ENCODE measurements at places on chromosomes 11 and 22.
A peak's percentile ranks its signal among the peaks of the same experiment; 100 is the strongest.

- DNase-seq, result peak; percentile 42
Observed at GRCh38 chr11:16804104-16804947, 65.9 kb downstream of the C11orf58 start.

DNA sequence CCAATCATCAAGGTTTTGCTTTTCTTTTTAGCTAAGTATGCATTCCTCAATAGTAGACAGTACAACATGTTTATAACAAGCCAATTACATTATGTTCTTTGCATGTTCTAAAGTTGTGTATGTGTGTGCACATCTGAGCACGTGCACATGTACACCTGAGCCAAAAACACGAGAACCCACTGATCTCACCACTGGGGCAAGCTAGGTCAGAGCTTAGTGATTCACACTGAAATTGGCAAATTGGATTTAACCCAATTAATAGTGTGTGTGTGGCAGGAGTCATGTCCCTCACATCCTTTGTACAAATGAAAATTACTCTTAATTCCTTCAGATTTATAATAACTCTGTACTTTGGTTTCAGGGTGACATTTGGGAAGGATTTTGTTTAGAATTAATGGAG lies 145.7 kb upstream of the TEAD1 start:
- DNase-seq, result no peak

DNA sequence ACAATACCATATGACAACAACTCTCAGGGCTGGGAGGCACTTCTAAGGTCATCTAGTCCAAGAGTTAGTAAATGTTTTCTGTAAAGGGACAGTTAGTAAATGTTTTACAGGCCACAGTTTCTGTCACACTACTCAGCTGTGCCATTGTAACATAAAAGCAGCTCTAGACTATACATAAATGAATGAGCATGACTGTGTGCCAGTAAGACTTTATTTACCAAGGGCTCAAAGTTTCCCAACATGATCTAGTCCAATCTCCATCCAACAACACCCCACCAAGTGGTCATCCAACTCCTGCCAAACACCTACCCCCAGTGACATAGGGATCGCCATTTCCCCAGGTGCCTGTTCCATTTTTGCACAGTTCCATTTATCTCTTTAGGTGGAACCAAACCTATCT lies 12.1 kb downstream of the SERGEF start:
- DNase-seq, result no peak

GRCh38 chr11:73189723-73190556 lies 28.1 kb upstream of the P2RY2 start:
- no peak for DNase-seq

DNA sequence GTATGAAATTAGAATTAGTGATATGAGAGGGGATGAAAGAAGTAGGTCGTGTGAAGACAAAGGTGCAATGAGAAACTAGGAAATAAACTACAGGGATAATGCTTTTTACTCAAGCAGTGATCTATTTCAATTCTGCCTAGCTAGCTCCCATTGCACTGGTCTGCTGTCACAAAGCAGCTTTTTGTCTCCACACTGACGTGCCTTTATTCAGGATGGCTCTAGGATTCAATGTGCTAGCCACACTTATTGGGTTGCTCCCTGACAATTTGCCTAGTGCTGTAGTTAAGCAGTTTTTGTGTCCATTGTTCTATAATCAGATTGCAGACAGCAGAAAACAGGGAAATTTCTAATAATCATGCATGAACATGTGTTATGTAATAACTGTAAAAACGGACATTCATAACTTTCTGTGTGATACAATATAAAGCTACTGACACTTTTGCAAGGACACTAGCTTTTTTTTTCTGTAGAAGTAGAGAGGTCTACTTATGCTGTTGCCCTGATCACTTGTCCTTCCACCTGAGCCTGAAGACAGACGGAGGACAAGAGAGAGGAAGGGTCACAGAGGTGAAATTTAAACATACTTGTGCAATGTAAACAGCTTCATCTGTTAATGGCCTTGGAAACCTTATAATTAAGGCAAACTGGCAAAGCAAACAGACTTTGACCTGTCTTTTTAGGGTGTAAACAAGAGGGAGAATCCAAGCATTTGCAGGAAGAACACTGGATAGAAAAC lies 269.6 kb downstream of the LRRC4C start:
- no peak for DNase-seq

DNA sequence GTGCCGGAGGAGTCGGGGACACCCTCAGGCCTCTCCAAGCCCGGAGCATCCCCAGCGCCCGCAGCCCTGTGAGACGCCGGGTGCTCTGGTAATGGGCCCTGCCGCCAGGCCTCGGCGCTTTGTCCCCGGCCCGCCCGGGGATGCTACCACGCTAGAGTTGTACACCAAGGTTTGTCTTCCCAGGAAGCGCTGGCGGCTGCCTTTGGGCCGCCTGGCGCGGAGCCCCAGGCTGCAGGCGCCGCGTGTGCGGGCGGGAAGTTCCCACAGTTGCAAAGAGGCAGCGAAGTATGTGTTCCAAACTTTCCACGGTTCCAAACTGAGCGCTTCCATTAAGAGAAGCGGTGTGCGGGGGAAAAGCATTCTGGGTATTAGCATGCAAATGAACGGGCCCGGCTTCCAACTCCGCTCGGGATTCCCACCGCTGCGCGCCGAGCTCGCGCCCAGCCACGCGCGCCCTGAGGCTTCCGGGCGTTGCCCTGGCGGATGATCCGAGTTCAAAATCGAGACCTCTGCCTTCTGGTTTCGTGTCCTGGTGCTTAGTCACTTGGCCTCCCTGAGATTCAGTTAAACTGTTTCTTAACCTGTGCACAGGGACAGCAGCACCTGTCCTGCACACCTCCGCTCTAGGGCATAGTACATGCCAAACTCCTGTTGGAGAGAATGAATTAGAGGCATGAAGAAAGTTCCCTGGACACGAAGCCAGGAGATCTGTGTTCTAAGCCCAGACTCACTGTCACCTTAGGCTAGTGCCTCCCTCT lies 1.3 kb upstream of the PATZ1 start:
- peak; percentile 79 for DNase-seq

DNA sequence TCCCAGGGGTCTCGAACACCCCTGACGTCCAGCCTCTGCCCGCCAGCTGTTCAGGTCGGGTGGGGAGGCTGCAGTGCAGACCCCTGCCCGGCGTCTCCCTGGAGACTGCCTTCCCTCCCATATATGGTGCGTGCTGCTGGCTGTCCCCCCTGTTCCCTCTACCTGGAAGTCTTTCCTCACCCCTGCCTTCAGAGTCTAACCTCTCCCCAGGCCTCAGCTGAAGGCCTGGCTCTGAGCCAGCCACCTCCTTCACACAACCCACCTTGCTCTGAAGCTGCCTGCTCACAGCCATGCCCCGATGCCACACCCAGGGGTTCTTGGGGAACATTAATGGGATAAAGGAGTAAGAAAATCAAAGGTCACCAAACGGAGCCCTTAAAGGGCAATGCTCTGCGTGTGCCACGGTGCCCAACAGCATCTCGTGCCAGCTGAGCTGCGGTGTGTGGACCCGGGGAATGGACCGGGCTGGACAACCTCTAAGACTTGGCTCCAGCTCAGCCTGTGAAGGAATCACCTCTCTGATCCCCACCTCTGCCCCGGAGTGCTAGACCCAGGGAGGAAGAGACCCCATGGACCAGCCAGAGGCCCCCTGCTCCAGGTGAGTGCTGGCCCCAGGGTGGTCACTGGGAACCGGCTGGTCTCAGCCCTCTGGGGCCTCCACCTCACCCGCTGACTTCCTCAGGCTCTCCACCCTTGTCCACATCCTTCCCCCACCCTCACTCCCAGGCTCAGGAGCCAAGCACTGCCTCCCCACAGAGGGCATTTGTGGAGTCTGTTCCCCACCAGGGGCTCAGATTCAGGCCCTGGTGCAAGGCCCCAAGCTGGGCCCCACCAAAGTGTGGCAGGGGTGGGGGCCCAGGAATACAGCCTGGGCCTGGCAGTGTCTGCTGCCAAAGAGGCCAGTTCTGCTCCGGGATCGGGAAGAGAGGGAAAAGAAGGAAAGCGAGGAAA lies at the start of gene NLRP6:
Gene NLRP6 (plus strand): TSS at position 407 of the 951 bp plus-strand sequence. CDS start 163 bp downstream, at position 570.
- no peak for DNase-seq

DNA sequence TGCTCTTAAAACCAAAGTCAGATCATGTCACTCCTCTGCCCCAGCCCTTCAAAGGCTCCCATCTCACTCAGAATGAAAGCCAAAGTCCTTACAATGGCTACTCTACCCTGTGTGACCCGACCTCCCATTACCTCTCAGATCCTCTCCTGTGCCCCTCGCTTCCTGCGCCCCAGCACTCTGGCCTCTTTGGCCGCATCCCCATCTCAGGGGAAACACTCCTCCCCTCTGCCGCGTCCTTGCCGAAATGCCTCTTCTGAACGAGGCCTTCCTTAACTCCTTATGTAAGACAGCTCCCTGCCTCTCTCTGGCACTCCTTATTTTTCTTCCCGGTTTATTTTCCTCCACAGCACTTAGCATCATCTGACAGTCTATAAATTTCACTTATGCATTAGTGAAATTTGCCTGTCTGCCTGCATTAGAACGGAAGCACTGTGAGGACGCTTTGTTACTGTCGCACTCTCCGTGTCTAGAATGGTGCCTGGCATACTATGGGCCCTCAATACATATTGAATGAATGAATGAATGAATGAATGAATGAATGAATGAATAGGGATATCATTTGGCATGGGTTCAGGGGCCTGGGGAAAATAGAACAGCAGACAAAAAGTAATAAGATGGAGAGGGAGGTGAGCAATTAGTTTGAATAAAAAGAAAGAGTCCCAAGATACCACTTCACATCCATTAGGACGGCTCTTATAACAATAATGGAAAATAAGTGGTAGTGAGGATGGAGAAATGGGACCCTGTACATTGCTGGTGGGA lies 137.8 kb downstream of the CEP164 start:
- DNase-seq, result no peak

- DNase-seq, result no peak
Observed at GRCh38 chr11:40381481-40381880, 1078.0 kb downstream of the LRRC4C start.

DNA sequence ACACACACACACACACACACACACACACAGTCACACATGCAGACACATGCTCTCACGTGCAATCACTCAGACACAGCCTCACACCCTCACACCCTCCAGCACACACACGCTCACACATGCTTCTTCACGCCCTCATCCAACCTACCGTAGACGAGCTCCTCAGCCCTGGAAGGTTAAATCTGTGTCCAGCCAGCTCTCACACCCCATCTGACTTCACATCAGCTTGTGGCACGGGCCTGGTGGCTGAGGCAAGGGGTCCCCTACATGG lies 1.3 kb upstream of the SCUBE1 start:
- DNase-seq, result no peak

GRCh38 chr22:19889951-19890350 lies 35.3 kb upstream of the GNB1L start:
- DNase-seq, result no peak

DNA sequence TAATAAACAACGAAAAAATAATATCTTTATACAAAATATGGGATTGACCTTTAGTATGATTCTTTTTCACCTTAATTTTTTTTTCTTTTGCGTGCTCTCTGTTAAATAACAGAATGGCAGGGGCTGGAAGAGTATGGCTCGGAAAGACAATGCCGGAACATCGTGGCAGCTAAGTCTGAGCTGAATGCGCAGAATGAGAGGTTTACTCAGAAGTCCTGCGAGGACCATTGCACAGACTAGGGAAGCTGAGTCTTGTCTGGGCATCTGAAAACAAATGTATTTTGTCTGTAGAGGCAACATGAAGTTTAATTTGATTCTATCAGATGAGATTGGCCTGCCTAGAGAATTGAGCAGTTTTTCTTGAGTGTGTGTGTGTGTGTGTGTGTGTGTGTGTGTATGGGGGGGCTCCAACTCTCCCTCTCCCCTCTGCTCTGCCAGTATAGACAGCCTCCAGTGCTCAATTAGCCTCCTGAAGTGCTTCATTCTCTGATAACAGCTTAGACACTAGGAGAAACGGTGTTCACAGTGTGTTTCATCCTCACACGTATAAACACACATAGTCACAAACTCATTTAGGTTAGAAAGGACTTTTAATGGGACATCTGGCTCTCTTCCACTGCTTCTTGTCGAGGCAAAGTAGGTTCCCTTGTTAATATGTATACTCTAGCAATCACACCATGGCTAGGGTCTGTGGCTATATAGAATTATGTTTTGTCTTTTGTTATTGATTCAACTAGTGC lies 244.3 kb upstream of the SORL1-AS1 start:
- no peak for DNase-seq

GRCh38 chr11:13955971-13956421 lies 6.5 kb upstream of the SPON1 start:
- DNase-seq, result peak; percentile 67

GRCh38 chr11:119712459-119713358 lies 16.3 kb downstream of the NECTIN1 start:
- no peak for DNase-seq

GRCh38 chr11:94017446-94017845 lies 3.7 kb upstream of the HEPHL1 start:
- DNase-seq, result no peak

DNA sequence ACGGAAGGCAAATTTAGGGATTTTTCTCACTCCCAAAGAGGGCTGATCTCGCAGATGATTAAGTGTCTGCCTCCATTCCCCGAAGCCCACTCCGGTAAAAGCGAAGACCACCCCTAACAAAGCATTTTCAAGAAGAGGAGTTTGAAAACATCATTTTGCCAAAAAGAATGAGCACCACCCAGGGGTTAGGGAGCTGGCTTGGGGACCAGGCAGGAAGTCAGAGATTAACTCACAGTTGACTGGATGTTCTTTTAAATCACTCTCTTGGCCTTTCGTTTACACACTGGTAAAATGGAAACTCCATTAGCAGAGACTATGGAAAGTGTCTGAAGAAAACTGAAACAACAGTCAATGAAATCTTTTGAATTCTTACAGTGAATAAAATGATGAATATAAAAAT lies 7.9 kb upstream of the TRIM44 start:
- no peak for DNase-seq

DNA sequence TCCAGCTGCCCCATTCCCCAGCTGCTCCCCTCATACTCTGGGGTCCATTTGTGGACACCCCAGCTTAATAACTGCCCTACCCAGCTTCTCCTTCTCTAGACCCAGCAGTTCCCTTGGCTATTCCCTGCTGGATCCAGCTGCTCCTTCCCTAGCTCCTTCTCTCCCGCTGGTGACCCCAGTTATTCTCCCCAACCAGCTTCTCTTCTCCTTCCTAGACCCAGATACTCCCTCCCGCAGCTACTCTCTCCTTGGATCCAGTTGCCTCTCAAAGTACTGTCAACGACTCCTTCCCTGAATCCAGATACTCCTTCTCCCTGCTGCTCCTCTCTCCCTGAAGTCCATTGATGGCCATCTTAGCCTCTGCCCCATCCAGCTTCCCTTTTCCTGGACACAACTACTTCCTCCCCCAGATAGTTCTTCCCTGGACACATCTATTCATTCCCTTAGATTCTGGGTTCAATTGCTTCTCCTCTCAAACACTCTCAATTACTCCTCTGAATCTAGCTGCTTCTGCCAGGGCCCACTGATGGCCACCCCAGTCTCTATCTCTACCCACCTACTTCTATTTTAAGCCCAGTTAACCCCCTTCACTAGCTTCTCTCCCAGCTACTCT lies 11.6 kb downstream of the SELENOM start:
- DNase-seq, result no peak

GRCh38 chr11:104134745-104135144 lies 29.2 kb downstream of the PDGFD start:
- no peak for DNase-seq

- no peak for DNase-seq
Observed at GRCh38 chr11:65867284-65868071, 5.1 kb downstream of the EFEMP2 start.

Data from umbilical cord (tissue), 2 donors.